ENCODE measurements at places on chromosomes 5 and 9.

DNA sequence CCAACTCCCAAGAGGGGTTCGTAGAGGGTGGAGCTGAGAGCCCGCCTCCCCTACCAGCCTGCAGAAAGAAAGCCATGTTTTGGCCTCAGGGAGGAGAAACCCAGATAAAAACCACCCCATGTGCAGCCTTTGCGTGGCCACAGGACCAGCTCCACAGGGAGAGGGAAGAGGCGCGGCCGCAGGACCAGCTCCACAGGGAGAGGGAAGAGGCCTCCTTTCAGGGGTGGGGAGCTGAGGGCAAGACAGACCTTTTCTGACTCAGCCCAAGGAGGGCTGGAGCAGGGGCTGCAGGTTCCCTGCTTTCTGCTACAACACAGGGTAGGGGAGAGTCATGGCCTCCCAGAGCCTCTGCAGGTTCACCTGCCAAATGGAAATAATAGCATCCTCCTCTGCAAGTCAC is 37.6 kb upstream of the KCNMB1 start:
- no peak for DNase-seq

DNA sequence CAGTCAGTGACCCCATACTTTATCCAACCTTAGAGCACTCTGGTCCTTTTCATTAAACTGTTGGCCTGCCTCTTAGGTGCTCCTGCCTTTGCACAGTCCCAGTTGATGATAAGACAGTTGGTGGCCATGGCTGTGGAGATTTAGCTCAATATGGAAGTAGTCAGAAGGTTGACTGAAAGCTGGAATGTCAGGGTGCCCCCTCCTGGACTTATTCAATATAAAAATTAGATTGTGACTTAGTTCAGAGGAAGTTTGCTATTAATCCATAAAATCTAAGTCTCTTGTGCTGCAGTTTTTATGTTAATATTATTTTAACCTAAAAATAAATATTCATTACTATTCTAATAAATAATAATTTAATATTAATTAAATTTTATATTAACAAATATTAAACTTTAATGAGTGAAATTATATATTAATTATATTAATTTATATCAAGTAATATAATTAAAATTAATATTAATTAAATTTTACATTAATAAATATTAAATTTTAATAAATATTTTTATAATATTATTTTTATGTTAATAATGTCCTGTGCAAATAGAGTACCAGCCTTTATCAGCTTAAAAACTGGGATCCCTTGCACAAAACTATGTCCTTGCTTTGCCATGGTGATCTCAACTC is 77.7 kb upstream of the ADAMTSL1 start:
- no peak for DNase-seq

DNA sequence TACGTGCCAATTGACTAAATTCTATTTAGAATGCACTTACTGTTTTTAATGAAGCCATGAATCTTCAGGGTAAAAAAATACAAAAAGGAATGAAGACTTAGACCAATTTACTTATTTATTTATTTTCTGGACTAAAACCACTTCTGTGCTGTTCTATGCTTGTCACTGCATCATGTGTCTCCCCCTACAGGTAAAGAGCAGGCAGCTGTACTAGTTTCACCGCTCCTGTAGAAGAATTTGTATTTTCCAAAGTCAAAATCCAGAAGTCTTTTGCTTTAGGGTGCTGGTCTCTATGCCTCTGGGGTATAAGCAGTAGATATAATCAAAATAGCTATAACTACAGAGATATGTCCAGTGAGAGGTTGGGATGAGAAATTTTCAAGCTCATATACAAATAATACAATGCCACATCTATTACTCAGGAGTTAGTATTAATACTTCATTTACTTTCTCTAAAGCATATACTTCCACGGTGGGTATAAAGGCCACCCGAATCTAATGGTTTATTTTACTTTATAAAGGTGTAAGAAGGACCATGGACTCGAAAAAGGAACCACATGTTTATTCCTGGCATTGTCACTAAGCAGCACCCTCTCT is 591.5 kb downstream of the RAB3C start:
- DNase-seq, result no peak

DNA sequence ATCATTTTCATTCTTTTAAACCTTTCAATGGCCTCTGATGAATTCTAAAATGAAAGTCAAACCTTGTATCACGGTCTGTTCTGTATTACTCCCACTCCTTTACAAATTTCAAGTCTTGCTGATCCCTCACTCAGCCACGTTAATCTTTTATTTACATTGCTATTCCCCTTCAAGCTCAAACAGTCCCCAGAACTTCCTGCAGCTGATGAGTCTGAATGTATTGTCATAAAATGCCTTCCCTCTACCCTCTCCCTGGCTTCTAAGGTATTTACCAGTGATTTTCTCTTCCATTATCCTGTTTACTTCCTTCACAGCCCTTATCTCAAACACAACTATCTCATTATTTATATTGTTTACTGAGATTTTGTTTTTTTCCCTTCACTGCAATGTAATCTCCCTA is 562.3 kb upstream of the C9orf72 start:
- no peak for DNase-seq

DNA sequence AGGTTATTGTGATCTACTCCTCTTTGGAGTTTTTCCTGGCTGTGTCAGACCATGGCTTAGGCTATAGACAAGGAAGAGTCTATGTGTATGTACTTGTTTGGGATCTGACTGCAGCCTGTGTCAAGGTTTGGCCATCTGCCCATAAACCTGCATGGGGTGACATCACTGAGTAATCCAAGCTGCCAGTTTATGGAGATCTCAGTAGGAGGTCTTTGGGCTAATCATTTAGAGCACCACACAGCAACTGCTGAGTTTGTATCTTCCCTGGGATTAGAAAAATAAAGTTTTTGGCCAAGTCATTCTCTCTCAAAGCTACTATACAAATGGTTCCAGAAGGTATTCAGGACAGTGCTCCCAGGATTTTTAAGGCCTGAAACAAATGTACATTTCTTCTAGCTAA is 65.5 kb upstream of the HSPB3 start:
- no peak for DNase-seq

DNA sequence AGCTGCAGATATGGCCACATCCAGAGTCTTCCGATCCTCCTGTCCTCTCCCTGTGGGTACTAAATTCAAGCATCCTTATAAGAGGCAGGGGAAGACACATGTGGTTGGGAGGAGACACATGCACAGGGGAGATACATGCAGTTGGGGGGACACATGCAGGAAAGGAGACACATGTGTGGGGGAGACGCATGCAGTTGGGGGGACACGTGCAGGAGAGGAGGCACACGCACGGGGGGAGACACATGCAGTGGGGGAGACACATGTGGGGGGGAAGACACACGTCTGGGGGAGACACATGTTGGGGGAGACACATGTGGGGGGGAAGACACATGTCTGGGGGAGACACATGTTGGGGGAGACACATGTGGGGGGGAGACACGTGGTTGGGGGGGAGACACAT is 21.2 kb upstream of the OLFM1 start:
- DNase-seq, result no peak
